GM12864 (cell line): ENCODE measurements at places on chromosomes 1 and 21.
A peak's percentile ranks its signal among the peaks of the same experiment; 100 is the strongest.

- no peak for DNase-seq
These were observed 36.9 kb downstream of the ABCG1 start for GRCh38 chr21:42255825-42256224.

GRCh38 chr1:182972829-182973228 lies 19.9 kb upstream of the SHCBP1L start:
- no peak for DNase-seq

GRCh38 chr1:62077821-62078220 lies 116.8 kb upstream of the L1TD1 start:
- DNase-seq: no peak

DNA sequence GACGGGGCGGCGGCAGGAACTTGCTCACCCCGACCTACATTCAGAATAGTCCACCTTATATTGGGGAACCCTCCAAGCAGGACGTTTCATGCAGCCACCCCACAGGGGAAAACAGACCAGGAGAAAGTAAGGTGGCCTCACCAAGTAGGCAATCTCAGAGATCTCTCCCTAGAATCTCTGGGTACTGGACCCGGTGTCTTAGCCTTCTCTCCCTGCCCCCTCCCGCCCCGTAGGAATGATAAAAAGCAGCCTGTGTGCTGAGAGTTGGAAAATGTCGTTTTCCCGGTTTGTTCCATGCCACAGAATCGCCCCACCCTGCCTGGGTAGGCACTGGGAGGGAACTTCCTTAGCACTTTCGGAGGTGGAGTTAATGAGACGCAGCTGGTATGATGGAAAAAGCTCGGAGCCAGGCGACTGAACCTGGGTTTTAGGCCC lies 789 bp upstream of the PTPN14 start:
- DNase-seq: no peak

DNA sequence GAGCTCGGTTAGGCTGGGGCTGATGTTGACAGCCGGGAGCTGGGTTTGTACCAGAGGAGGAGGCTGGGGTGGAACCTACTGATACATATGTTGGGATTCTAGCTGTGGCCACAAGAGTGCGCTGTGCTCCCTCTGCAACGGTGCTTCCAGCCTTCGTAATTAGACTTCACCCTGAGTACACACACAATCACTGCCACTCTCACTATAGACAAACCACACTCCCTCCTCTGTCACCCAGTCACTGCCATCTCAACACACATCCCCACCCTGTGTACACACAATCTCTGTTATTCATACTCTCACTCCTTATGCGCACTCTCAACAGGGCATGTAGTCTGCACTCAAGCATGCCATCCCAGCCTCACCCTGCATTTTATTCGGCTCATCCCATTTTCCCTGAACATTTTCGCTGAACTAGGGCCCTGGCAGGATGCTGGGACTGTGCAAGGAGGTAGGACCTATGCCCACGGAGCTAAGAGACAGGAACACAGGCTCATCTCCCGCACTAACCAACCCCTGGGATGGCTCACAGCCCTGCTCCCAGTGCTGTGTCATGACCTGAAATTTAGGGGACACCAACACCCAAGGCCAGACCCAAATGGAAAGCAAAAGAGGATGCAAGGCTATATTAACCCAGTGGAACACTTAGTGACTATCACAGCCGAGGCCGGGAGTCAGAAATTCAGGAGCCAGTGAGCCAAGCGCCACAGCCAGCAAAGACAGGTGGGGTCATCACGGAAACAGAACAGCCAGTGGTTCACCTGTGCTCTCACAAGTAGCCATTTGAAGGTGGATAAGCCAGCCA lies 5.7 kb downstream of the GJB3 start:
- DNase-seq: peak; percentile 47

DNA sequence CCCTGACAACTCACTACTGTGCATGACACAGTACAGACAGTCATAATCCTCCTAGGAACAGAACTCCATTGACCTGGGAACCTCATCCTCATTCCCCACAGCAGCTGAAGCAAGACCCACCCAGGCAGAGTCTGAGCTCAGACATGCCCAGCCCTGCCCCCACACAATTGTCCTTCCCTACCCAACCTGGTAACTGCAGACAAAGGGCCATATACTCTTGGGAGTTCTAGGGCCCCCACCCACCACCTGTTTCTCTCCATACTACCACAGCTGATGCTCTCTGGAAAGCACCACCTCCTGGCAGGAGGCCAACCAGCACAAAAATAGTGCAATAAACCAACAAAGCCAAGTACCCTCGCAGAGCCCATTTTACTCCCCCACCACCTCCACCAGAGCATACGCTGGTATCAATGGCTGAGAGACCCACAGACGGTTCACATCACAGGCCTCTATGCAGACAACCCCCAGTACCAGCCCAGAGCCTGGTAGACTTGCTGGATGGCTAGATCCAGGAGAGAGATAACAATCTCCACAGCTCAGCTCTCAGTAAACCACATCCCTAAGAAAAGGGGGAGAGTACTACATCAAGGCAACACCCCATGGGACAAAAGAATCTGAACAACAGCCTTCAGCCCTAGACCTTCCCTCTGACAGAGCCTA lies 159.7 kb upstream of the CXADR start:
- no peak for DNase-seq

- no peak for DNase-seq
These were observed 31.9 kb upstream of the ECE1 start for GRCh38 chr1:21321963-21322680.

GRCh38 chr1:235642011-235642942 lies 7.3 kb downstream of the GNG4 start:
- DNase-seq: peak; percentile 27

- no peak for DNase-seq
These were observed 27.0 kb downstream of the DPYD start for GRCh38 chr1:97893844-97894243.

DNA sequence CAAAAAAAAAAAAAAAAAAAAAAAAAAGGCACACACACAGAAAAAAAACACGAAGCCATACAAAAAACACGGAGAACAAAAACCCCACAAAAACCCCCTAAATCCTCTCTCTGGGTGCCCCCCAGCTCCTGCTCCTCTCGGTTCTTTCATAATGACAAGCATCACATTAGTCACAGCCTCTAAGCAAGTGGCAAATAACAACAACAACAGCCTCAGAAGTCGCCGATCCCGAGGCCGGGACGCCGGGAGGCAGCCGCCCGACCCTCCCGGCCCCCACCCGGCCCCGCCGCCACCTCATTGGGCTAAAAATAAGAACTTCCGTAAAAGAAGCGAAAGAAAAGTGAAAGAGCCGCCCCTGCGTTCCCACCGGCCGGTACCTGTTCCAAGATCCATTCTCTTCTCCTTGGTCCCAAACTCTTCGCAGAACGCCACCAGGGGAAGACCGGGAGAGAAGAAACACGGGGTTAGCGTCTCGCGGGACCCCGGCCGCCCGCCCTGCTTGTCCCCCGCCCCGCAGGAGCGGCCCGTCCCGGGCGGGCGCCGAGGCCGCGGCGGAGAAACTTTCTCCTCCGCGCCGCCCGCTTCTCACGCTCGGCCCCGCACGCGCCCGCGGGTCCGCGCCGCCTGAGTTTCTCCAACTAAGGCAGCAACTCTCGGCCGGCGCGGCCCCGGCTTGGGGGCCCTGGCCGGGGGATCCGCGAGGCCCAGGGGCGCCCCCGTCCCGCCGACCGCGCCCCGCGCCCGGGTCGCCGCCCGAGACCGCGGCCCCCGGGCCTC lies 102.8 kb downstream of the CASZ1 start:
- no peak for DNase-seq

DNA sequence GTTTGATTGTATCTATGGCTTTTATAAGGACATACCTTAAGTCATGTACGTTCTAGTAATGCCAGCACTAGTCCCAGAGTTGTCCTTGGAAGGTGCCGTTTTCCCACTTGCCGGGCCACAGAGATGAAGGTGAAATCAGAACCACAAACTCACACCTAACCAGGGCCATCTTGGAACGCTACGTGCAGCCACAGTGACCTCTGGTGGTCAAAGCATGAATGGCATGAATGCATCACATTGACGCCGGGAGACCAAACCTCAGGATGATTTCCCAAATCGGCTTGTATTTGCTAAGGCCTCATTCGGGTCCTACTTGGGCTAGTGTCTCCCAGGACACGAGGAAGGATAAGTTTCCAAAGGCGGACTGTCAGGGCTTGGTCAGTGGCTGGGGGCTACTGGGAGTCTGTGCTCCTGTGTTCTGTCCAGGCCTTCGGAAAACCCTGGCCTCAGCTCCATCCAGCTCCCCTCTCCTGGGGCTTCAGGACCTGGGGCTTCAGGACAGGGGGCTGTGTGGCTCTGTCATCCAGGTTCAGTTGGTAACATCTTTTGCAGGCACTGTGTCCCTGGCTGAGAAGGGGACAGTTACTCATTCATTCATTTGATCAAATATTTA lies 260.5 kb downstream of the PRDM2 start:
- peak; percentile 3 for DNase-seq

DNA sequence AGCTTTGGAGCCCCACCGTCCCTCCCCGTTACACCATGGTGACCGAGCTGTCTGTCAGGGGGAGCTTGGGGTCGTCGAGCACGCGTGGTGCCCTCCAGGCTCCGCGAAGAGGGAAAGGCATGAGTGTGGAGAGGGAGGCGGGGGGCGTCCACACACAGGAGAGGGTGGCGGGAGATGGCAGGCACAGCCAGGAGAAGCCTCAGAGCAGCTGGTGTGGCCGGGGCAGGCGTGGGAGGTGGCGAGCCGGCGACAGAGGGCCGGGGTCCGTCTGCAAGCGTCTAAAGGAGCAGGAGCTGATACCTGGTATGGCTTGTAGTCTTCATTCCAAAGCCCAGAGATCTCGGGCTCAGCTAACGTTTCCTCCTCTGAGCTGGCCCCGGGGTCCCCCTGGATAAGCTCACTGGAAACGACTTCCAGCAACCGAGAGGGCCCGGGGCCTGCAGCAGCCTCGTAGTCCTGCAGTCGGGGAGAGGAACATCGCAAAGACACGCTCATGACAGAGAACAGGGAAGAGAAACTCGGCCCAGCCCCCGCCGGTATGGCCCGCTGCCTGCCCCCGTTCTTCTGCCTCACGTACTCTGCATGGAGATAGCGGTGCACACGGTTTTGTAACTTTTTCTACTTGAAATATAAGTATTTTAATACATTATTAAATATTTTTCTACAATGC lies 37.4 kb downstream of the CFAP74 start:
- no peak for DNase-seq

DNA sequence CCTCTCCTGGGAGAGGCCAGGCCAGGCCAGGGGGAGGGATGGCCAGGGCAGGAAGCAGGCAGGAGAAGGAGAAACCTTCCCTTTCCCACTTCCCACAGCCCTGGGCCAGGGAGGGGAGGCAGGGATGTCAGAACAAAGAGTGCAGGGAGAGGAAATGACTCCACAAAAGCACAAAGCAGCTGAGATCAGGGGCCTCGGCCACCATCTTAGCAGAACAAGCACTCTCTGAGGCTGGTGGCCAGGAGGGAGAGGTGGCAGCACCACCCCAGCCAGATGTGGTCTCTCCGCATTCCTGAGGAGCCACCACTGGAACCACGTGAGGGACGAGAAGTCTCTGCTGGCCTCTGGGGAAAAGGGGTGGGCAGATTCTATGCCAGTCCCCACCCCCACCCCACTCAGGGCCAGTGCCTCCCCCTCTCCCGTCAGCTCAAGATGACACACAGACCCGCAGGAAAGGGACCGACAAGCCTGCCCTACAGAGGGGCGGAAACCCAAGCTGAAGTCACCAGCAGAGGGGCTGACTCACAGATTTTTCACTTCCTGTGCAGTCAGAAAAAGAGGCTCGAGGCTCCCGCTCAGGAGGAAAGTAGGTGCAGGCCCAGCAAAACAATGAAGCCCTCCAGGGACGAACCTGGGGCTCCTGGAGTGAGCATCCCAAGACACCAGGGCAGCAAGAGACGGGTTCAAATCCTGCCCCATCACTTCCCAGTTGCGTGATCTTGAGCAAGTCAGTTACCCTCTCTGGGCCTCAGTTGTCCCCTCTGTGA lies 24.1 kb upstream of the ALDH4A1 start:
- peak; percentile 83 for DNase-seq
